Hindlimb muscle (tissue), 1 donor: ENCODE measurements at places on chromosomes 3 and 15. TPM values are rescaled to one million over a fixed set of nuclear protein-coding genes. Genes with fewer than 3 reads are reported as not detected.

DNA sequence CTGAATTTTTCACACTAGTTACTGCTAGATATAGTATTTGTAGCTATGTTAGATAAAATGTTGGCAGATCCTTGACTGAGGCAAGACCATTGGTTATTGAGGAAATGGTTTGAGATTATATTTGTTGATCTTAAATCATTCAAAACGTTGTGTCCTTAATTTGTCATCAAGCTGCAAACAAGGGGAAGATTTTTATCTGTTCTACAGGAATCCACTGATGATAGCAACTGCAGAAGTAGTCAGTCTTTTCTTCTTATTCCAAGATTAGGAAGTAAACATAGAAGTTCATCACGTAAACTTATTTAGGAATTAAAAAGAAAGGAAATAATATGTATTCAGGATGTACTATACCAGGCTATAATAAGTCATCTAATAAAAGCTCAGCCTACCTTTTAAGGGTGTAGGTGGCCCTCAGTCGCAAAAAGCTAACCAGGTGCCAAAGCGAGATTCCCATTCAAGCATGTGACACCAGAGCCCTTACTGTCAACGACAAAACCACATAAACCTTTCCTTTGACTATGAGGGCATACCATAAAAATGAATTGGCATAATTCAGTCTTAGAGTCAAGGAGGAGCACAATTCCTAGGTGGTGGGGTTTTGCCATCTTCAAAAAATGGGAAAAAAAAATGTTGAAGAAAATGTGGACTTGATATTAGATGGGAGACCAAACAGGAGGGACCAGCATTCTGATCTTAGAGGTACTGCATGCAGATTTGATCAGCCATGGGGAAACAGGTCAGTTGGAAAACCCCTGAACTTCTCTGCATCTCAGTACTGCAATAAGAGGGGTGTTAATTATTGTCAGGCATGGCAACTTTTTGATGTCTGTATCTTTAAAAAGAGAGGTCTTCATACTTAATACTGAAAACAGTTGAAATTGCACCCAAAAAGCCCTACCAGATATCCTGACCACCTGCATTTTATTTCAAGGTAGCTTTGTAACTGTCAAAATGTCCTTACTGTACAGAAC, 212.5 kb upstream of the UBE2E1 start:
- DNase-seq: no peak

DNA sequence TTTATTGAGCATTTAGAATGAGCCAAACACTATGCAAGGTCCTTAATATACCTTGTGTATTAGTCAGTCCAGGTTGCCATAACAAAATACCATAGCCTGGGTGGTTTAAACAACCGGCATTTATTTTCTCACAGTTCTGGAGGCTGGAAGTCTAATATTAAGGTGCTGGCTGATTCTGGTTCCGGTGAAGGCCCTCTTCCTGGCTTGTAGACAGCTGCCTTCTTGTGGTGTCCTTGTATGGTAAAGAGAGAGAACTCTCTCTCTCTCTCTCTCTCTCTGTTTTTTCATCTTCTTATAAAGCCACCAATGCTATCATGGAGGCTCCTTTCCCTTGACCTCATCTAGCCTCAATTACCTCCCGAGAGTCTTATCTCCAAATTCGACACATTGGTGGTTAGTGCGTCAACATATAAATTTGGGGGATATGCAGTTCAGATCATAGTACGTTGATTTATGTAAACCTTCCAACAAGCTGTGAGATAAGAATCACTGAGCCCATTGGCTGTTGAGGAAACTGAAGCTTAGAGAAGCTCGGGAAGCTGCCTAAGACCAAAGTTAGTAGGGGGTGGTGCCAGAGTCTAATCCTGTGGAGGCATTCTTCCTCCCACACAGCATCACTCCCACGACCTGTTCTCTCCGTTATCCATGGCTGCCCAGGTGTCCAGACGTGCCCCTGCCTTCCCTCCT, 298.0 kb upstream of the PROK2 start:
- DNase-seq: no peak

DNA sequence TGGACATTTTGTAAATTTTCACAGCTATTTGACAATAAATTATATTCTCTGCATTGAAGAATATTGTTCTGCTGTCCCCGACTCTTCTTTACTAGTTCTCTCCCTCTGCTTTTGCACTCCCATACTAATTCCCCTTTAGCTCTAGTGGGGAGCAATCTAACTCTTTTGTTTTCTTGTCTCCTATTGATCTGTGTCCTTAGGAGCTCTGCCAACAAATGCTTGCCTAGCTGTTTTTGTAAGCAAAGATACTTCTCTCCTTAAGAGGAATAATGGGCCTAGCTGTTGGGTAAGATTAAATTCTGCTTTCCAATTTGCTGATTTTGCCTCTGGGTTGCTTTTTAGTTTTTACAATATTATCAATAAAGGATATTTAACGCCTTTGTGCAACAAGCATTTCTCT, 17.7 kb downstream of the ADAMTSL3 start:
- no peak for DNase-seq

- no peak for DNase-seq
These were observed 14.3 kb downstream of the CCR8 start for GRCh38 chr3:39343760-39344159.

REC114 gene
- polyA plus RNA-seq: 0.23 TPM
